ENCODE measurements at places on chromosomes 3 and 15.
A peak's percentile ranks its signal among the peaks of the same experiment; 100 is the strongest.

DNA sequence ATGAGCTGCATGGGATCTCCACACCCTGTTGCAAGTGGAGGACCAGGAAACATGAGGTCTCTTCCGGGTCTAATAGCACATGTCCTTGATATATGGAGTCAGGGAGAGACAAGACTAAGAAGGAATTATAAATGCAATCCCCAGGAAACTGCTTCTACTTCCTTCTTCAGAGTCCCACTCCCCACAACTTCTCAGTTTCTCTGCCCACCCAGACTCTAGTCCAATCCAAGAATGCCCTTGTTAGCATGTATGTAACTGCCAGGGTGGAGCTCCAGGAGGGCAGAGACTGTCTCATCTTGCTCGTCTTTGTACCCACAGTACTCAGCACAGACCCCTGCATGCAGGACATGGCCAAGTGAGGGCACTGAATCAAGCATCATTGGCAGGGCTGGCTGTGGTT, 8.3 kb downstream of the DAPK2 start:
- ATAC-seq, result no peak

GRCh38 chr3:9074079-9074478, 110.8 kb upstream of the RAD18 start:
- ATAC-seq, result peak; percentile 65

GRCh38 chr3:101146946-101147345, 153.7 kb upstream of the ABI3BP start:
- ATAC-seq, result no peak

GRCh38 chr3:73568371-73568862, 56.3 kb downstream of the PDZRN3 start:
- ATAC-seq, result no peak

DNA sequence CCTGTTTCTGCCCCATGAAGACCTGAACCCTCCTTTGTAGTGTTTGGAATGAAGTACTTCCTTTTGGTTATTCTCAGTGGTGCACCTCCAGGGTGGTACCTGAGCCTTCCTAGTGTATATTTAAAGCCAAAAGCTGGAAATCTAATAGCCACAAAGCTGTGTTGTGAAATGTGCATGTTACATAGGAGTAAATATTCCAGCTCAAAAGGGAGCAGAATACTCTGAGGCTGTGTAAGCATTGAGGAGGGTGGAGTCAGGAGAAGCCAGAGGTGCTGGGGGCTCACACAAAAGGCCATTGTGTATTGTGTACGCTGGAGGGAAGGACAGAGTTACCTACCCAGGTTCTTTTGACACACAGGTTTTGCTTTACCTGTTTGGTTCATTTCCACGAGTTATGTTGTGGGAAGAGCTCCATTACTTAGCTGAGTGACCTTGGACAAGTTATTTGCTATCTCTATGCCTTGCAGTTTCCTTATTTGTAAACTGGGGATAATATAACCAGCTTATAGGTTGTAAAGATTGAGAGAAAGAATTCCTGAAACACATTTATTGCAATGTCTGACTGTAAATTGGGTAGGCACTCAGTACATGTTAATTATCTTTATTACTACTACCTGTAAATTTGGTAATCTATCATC, 24.7 kb downstream of the GPR171 start:
- no peak for ATAC-seq

- ATAC-seq, result no peak
These were observed 82.9 kb downstream of the NR1D2 start for GRCh38 chr3:24027946-24028345.

DNA sequence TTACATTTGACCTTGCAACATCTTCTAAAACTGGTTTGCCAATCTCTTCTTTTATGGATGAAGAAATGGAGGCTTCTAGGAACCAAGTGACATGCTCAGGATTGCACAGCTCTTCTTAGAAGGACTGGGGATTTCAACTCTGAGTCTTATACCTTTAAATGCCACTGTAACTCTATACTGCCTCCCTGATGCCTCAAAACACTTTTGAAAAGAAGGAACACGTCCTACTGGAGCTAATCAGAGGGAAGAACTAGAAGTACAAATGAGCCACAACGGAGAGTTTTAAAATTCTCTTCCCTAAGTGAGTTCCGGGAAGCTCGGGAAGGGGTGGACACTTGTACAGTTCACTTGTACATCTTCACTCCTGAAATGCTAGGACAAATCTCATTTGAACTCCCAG, 949 bp upstream of the MITF start:
- ATAC-seq, result peak; percentile 37

GRCh38 chr3:42746455-42747450, 26.3 kb downstream of the CCDC13 start:
- no peak for ATAC-seq

- no peak for ATAC-seq
These were observed 39.5 kb downstream of the STARD5 start for GRCh38 chr15:81284256-81285031.

GRCh38 chr3:11339541-11339940, 67.3 kb downstream of the ATG7 start:
- ATAC-seq, result no peak

GRCh38 chr15:40543631-40544294, 21.1 kb downstream of the CCDC32 start:
- ATAC-seq, result no peak

DNA sequence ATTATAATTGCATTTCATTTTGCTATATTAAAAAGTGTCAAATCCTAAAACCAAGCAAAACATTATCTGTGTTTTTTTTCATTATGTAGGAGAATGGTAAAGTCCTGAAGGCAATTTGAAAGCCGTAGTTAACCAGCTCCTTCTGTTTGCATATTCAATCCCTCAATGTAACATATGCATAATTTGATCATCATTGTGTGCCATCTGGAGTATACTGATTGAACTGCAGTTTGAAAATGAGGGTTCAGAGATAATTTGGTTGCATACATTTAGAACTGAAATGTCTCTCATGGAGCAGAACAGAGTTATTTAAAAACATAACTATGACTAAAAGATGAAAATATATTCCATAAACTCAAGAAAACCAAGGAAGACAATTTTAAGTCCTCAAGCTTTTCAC, 518.6 kb downstream of the GBE1 start:
- ATAC-seq, result peak; percentile 81

DNA sequence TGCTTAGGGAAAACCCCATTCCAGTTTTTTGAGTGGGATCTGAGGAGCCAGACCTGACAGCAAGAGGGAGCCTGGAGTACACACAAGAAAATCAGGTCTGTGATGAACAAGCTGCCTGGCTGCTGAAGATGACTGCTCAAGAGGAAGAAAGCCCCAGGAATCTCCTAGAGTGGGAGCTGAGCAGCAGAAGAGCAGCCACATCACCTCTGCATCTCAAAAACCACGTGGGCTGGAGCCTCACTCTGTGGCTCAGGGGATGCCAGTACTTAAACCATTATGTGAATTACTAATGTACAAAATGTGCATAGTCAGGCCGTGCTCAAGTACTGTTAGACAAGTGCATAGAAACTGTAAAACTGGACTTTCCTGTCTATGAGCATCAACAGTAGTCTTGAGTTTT, 52.4 kb downstream of the SLC9A9 start:
- no peak for ATAC-seq

- no peak for ATAC-seq
These were observed 212.2 kb upstream of the PROK2 start for GRCh38 chr3:71997066-71997653.

- ATAC-seq, result no peak
These were observed 51.6 kb downstream of the ATG7 start for GRCh38 chr3:11323813-11324212.

GRCh38 chr3:117443014-117443413, 733.4 kb downstream of the TUSC7 start:
- ATAC-seq, result no peak

GRCh38 chr3:187841560-187841959, 96.3 kb upstream of the BCL6 start:
- peak; percentile 90 for ATAC-seq

GRCh38 chr15:70530906-70531305, 232.5 kb downstream of the UACA start:
- no peak for ATAC-seq

- ATAC-seq, result no peak
These were observed 104.4 kb downstream of the THSD4 start for GRCh38 chr15:71219645-71220044.

DNA sequence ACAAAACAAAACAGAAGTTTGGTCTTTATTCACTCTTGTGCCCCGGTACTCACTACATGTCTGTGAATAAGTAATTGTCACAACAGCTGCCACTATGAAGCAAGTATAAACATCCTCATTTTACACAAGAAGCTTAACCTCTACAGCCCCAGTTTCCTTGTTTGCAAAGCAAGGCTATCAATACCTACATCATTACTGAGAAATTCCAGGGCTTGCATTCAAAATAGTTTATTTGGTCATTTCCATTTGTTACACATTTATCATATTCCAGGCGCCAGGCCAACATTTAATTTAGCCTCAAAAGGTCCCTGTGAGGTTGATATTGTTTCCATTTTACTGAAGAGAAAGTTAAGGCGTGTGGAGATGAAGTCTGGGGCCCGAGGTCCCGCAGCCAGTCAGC, 161.4 kb upstream of the LRTM1 start:
- ATAC-seq, result peak; percentile 68

GRCh38 chr3:55923207-55923606, 436.1 kb upstream of the WNT5A start:
- ATAC-seq, result no peak

DNA sequence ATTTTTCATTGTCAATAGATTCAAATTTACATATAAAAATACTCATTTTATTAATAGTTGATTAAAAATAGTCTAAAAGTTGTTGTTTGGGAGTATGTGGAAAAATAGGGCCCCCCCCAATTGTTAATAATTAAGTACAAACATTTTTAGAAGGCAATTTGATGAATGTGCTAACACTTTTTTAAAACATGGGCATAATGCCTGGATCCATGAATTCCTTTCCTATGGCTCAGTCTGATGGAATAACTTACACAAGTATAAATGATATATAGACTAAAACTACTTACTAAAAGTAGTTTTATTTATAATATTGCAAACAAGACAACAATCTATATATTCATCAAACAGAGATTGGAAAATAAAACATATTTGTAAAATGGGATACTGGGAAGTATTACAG, 247.2 kb upstream of the LRRN1 start:
- no peak for ATAC-seq

GRCh38 chr3:72982609-72983366, 13.8 kb upstream of the PPP4R2 start:
- no peak for ATAC-seq

- no peak for ATAC-seq
These were observed 121.2 kb upstream of the PLXND1 start for GRCh38 chr3:129727707-129728106.

DNA sequence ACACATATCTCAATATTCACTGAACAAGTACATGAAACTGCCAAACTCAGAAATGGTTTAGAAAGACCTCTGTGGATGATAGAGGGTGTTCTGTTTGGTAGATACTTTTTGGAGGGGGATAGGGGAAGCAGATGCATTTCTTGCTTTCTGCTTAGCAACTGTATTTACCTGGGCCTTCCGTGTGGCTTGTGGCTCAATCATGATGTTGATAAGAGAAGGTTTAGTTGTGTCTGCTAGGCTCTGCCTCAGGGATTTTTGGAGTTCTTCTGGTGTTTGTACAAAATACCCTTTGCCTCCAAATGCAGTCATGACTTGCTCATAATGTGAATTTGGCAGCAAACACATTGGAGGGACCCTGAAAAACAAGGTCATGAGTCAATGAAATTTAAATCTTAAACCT, 38.2 kb downstream of the HACL1 start:
- ATAC-seq, result no peak

GRCh38 chr3:35675621-35676020, 36.3 kb downstream of the ARPP21 start:
- no peak for ATAC-seq

DNA sequence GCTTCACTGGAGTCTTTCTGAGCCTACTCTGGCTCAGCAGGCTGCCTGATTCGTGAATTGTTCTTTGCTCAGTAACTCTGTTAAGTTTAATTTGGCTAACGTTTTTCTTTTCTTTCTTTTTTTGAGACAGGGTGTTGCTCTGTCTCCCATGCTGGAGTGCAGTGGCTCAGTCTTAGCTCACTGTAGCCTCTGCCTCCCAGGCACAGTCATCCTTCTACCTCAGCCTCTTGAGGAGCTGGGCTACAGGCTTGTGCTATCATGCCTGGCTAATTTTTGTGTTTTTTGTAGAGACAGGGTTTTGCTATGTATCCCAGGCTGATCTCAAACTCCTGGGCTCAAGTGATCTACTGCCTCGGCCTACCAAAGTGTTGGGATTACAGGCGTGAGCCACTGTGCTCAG, 165.0 kb downstream of the PEX5L start:
- no peak for ATAC-seq

- no peak for ATAC-seq
These were observed 146.5 kb upstream of the MEIS2 start for GRCh38 chr15:37246856-37247255.

GRCh38 chr3:30754426-30754825, 140.0 kb downstream of the GADL1 start:
- no peak for ATAC-seq

- no peak for ATAC-seq
These were observed 1013.2 kb downstream of the VGLL3 start for GRCh38 chr3:85977615-85978338.

- ATAC-seq, result no peak
These were observed 74.7 kb upstream of the C15orf39 start for GRCh38 chr15:75126864-75127580.

DNA sequence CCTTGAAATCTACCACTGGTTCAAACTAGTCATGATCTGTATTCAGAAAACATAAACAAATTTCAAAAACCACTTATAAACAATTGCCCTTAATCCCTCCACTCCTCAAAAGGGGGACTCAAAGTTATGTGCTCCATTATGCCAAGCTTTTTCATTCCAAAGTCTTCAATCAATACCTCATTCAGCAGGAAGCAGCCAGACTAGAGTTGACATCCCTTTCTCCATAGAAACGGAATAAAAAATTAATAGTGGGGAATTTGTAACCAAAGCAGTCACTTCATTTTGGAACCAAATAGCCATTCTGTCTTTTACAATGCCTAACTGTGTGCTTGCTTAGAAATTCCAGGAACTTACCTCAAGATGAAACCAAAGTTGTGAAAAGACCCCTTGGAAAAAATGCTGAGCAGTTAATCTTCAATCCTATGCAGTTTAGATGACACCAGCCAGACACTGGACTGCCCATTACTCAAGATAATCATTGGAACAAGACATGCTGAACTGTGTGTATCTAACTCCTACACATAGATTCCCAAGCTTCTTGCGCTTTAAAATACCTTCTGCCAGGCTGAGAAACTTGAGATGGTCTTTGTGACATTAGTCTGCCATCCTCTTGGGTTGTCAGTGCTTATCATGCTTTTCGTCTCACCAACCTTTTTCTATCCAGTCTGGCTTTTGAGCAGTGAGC, 406.2 kb downstream of the PLOD2 start:
- no peak for ATAC-seq

Measured in SK-N-SH treated with all-trans-retinoic acid at 6 μM for 48 hours (cell line).